ENCODE measurements at places on chromosomes 11 and 22.
A peak's percentile ranks its signal among the peaks of the same experiment; 100 is the strongest.

DNA sequence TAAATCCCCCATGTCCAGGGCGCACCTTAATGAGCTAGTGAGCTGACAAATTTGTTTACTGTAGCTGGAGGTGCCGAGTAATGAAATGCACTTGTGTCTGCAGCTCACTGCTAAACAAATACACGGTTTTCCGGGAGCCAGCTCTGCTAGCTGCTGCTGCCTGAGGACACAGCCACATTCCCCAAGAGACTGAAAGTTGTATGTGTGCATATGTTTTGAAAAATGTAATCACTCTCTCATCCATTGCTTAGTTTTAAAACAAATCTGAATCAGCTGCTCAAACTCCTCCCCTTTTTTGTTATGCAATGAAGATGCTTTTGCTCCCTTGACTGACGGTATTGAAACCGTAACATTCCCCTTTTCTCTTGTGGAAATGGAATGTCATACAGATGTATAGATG is 62.4 kb upstream of the NNMT start:
- DNase-seq = no peak

DNA sequence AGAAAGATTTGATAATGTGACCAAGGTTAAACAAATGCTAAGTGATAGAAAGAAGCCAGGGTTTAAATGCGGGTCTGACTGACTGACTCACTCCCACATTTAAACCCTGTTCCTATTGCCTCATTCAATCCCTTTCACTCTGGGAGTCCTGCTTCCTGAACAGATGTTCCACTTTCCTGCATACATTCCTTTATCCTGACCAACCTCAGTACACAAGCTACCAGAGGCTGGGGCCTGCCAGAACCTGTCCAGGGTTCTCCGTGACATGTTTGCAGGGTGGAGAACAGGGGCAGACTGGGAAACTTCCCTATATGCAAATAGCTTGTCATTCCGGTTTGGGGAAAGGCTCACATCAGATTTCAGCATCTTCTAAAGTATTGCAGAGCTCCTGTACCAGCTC is 3.0 kb upstream of the ANKK1 start:
- no peak for DNase-seq

GRCh38 chr22:50731811-50732624 is 6.0 kb upstream of the ACR start:
- peak; percentile 50 for DNase-seq

- DNase-seq = no peak
These were observed 123.1 kb downstream of the ARHGAP42 start for GRCh38 chr11:100810146-100810545.

DNA sequence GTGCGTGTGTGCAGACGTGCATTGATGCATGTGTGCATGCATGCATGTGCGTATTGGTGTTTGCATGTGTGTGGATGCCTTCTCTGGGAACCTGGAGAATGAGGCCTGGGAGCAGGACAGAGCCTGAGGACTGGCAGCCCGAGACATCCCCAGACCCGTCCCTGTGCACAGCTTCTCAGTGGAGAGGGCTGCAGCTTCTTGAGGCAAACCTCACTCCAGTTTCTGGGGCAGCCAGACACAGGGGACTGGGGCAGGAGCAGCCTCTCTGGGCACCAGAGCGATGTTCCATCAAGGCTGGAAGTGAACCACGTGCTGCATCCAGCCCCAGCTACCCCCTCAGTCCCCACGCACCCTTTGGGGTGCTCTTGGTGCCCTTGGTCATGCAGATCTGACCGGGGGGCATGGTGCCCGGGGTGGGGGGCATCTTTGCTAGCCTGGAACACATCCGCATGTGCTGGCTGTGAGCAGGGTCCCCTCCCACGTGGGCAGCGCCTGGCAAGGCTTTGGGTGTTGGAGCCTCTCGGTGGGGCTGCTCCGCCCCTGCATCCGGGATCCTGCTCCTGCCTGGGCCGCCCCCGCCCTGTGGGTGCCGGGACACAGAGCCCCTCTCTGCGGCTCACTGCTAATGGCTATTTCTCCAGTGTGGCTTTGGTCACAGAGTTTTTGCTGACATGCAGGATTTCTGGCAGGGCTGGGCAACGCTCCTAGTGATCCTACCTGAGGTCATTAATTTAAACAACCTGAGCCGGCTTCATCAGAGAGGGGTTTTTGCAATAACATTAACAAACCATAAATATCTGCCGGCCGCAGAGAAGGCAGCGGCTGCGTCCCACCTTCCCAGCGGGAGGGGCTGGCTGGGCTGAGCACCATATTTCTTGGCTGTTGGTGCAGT is 434.7 kb downstream of the TBC1D22A start:
- no peak for DNase-seq

- DNase-seq = no peak
These were observed 23.8 kb downstream of the DIXDC1 start for GRCh38 chr11:111960916-111961315.

- DNase-seq = no peak
These were observed 23.5 kb downstream of the CHST1 start for GRCh38 chr11:45641961-45642360.

DNA sequence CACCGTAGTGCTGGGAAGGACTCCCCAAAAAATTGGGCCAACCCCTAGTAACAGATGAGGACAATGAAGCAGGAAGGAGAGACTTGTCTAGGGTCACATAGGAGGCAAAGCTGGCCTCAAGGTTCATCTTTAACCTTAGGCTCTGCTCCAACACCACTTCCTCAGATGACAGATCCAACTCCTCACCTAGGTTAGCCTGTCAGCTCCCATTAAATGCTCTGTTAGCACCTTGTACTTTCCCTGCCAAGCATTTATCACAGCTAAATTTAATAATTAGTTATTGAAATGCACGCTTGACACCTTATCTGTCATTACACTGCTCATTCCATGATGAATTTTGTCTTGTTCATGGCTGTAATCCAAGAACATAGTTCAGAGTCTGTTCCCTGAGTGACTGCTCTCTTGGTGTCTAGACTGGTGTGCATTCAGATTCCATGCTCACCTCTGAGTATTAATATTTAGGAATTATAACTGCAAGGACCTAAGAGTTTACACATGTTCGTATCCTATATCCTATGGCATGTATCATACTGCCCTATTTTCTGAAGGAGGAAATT is 18.6 kb downstream of the MAP6 start:
- no peak for DNase-seq

GRCh38 chr22:26367402-26368245 is 61.4 kb upstream of the ASPHD2 start:
- peak; percentile 69 for DNase-seq

DNA sequence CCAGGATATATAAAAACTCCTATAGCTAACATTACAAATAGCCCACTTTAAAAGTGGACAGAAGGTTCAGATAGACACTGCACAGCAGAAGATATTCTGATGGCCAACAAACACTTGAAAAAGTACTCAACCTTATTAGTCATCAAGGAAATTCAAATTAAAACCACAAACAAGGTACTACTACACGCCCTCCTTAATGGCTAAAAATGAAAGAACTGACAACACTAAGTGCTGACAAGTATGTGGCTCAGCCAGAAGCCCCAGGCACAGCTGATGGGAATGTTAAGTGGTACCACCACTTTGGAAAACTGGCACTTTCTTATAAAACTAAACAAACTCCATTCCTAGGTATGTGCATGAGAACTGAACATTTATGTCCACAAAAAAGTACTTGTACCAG is 320.1 kb downstream of the TBC1D22A start:
- DNase-seq = no peak

DNA sequence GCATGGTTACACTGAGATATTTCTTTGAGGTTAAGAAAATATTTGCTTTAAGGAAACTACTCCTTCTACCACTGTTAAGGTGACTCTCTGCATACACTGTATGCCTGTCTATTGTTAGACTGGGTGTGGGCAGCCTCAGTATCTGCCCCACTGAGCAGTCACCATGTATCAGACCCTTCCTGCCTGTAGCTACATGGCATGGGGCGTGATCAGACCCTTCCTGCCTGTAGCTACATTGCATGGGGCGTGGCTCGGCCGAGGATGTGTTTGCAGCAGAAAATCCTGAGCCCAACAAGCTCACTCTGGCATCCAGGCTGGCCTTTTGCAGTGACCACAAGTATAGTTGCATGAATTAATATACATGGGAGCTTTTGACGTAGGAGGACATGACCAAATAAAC is 669.4 kb downstream of the OPCML start:
- no peak for DNase-seq

DNA sequence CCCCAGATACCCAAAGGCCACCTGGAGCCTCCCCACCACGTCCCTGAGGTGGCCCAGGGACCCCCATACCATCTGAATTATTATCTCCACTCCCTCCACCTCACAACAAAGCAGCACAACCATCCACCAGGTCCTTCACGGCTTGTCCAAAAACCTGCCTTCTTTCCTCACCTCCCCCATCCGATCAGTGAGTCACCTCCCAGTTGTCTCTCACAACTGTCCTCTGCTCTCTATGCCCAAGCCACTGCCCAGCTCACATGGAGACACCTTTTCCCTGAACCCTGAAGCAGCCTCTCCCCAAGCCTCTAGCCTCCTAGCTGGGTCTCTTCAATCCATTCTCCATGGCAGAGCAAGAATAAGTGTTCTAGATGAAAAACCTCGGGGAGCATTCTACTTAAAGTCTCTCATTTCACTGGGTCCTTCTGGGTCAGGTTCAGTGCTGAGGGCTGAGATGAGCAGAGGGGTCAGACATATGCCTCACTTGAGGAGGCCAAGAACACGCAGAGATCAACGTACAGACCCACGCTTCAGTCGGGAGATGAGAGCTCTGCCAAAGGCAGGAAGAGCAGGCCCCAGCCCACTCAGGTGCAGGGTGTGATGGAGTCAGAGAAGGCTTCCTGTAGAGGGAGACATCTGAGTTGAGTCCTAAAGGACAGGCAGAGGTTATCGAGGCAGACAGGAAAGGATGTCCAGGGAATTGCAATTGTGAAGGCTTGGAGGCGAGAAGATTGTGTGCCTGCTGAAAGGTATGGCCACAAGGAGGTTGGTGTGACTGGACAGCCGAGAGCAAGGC is 74.7 kb downstream of the PDE2A start:
- DNase-seq = no peak

GRCh38 chr11:46295312-46296058 is 18.0 kb downstream of the CREB3L1 start:
- peak; percentile 78 for DNase-seq

- DNase-seq = no peak
These were observed 69.0 kb downstream of the MED15 start for GRCh38 chr22:20576445-20576816.
